ENCODE measurements at places on chromosomes 2 and 18. TPM values are rescaled to one million over a fixed set of nuclear protein-coding genes. Genes with fewer than 3 reads are reported as not detected.

Gene GPAT2
- total RNA-seq, result 54.2 TPM

Gene MFSD2B
- 0.39 TPM for total RNA-seq

Gene BCL11A
- total RNA-seq, result 0.71 TPM

Gene SPATA3
- not detected for total RNA-seq

Gene NT5DC4
- 0.22 TPM for total RNA-seq

Gene SAG
- total RNA-seq, result not detected

Gene CXCR1
- not detected for total RNA-seq

Gene STPG4
- total RNA-seq, result 10.6 TPM

Gene STK11IP
- 45.0 TPM for total RNA-seq

Gene TMEM214
- total RNA-seq, result 69.8 TPM

Gene C2orf80
- total RNA-seq, result not detected

Gene DYNAP
- total RNA-seq, result not detected

Gene GKN2
- total RNA-seq, result not detected

Gene ASB18
- total RNA-seq, result not detected

Gene IL36G
- total RNA-seq, result not detected
